NCI-H345 (cell line): ENCODE measurements at places on chromosomes 16 and 17.

DNA sequence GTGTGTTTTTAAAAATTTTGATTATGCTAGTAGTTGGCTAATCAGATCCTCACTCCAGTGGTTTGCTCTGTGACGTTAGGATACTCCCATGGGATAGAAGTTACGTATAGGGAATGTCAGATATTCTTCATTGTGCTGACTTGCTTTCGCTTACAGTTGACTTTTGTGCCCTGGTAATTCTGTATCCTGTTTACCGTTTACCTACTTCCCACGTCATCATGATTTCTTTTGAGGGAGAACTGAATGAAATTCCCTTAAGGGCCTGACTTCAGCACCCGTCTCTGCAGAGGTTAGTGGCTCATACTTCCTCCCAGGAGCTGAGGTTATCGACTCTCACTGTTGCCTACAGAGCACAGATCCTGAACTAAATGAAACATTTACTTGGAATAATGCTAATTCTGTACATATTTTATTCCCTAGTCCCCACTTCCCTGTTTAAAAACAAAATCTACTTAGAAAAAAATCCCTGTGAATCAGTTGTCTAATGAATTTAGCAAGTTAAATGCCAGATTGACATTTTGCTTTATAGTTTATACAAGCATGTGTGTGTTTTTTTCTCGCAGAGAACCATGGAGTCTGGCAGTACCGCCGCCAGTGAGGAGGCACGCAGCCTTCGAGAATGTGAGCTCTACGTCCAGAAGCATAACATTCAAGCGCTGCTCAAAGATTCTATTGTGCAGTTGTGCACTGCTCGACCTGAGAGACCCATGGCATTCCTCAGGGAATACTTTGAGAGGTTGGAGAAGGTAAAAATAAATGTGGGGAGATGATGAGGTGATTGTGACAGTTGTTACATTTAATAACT is 2.8 kb downstream of the PRKAR1A start:
- no peak for DNase-seq

DNA sequence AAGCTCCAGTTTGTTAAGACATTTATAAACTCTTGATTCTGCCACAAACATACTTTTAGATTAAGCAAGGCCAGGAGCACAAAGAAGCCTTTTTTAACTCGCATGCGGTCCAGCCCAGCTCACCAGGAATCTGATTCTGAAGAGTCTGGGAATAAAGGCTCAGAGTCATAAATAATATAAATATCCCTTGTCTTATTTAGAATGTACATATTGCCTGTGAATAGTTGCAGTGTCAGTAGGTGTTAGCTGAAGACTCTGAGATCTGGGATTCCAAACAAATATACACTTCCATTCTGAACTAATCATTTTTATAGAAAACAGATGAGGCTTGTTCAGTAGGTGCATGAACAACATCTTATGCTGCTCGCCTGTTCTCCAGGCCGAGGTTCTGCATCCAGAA is 59.1 kb upstream of the ELAC2 start:
- DNase-seq, result no peak

DNA sequence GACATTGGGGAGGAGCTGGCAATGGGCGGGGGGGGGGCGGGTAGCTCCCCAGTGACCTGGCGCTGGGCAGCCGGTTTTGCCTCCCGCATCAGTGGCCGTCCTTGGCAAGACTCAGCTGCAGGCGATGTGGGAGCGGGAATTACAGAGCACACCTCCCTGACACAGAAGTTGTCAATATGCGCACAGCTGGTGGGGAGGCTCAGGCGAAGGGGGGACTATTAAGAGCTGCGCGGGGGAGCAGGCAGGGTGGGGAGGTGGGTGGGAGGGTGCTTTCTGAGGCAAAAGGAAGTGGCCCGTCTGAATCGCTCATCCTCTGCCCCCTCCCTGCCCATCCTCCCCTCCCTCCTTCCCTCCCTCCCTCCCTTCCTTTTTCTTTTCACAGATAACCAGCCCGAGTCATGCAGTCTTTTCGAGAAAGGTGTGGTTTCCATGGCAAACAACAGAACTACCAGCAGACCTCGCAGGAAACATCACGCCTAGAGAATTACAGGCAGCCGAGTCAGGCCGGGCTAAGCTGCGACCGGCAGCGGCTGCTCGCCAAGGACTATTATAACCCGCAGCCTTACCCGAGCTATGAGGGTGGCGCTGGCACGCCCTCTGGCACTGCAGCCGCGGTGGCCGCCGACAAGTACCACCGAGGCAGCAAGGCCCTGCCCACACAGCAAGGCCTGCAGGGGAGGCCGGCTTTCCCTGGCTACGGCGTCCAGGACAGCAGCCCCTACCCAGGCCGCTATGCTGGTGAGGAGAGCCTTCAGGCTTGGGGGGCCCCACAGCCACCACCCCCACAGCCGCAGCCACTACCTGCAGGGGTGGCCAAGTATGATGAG is 44.0 kb downstream of the SREBF1 start:
- no peak for DNase-seq

GRCh38 chr17:38333635-38334295 is 10.0 kb downstream of the GPR179 start:
- peak; percentile 37 for DNase-seq

DNA sequence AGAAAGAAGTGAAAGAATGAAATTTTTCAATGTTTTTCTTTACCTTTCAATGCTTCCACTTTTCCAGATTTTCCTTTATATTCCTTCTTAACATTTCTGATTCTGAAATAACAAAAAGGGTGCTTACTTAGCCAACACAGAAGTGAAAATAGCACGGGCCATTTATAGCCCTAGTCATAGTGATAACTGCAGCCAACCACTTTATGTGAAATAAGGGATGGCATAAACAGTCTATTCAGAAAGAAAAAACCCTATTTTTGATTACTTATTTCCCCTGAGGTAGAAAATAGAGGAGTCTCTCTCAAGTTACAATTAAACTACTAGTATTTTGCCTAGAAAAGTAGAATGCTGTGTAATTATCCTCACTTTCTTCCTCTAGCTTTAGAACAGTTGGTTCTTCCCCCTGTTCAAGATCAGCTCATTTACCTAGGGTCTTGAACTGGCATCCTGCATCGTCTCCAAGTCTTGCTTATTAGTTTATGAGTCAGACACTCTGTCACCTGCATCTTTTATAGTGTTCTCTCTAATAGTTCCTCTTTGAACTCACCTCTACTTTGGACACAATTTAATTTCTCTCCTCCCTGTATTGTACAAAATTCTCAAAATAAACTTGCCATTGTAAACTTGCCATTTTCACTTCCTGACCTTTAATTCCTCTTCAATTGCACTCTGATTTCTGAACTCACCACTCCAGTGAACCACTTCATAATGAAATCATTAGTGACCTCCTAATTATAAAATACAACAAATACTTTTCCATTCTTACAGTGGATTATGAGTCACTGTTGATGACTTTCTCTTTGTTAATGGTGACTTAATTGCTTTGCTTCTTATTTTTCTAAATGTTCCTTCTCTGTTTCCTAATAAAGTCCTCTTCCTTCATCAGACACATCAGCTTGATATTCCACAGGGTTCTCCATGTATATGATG is 23.6 kb downstream of the ABCA6 start:
- DNase-seq, result no peak

GRCh38 chr16:27109666-27110523 is 43.2 kb downstream of the C16orf82 start:
- peak; percentile 54 for DNase-seq

GRCh38 chr17:3545151-3545550 is 12.5 kb downstream of the TRPV3 start:
- no peak for DNase-seq

DNA sequence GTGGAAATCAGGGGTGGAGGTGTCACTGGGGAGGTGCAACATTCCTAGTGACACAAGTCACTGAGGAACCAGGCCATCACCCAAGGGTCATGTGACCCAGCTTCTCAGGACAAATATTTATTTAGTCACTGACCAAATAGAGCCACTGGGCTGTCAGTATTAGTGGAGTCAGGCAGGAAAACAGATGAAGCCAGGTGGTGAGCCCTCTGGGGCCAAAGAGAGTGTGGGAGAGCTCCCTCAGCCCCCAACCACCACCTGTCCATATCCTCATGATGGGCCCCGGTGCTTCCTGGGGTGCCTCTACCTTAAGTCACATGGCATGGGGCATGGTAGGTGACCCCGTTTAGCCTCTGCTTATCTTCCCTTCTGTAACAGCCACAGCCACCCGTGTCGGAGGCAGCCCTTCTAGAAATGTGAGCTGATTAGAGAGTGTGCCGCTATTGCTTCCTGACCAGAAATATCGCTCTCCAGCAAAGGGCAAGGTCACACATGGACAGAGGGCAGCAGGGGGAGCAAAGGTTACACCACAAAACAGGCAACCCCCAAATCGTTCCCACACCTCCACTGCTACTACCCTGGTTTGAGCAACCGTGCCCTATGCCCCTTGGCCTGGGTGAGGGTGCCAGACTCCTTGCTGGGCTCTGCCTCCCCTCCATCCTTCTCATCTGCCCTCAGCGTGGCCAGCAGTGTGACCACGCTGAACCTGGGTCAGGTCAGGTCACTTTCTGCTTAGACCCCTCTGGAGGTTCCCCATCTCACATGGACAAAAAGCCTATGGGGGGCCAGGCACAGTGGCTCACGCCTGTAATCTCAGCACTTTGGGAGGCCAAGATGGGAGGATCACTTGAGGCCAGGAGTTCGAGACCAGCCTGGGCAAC is 8.6 kb upstream of the AKTIP start:
- no peak for DNase-seq

GRCh38 chr16:77459534-77460254 is 24.9 kb upstream of the ADAMTS18 start:
- DNase-seq, result no peak

DNA sequence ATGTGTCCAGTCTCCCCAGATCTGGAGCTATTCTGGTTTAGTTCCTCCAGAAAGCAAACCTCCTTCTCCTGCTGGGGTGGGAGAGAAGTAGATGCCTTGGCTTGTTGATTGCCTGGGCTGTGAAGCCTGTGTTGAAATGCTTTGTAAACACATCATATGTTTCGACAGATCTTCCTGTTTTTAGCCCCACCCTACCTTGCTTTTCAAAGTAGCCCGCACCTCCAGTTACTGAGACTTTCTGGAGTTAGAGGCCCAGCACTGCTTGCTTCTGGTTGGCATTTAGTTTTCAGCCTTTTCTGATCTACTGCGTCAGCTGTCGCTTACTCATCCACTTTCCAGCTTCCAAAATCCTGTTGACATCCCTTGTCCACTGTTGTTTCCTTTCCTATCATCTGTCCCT is 17.9 kb upstream of the NDEL1 start:
- DNase-seq, result no peak

DNA sequence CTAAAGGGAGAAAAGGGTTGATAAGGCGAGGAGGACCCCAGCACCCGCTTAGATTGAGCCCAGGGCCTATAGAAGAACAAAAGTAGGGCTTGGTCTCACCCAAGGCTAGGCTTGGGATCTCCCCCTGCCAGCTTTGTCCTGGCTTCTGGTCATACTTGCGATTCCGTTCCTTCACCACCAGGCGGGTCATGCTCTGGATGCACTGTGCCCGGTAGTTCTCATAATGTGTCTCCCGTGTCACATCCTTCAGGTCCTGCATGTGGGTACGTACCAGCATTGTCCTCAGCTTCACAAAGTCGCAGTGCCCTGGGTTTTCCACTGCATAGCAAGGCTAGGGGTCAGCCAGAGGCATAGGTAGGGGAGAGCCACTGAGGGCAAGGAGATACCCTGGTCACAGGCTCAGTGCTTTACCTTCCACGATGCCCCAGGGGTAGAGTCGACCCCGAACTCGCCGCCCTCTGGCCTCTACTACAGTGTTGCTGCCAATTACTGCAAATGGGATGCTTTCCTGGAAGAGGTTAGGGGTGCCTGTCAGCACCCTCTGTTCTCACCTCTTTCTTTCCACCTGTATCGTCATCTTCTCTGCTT is 6.5 kb upstream of the MTMR4 start:
- no peak for DNase-seq

DNA sequence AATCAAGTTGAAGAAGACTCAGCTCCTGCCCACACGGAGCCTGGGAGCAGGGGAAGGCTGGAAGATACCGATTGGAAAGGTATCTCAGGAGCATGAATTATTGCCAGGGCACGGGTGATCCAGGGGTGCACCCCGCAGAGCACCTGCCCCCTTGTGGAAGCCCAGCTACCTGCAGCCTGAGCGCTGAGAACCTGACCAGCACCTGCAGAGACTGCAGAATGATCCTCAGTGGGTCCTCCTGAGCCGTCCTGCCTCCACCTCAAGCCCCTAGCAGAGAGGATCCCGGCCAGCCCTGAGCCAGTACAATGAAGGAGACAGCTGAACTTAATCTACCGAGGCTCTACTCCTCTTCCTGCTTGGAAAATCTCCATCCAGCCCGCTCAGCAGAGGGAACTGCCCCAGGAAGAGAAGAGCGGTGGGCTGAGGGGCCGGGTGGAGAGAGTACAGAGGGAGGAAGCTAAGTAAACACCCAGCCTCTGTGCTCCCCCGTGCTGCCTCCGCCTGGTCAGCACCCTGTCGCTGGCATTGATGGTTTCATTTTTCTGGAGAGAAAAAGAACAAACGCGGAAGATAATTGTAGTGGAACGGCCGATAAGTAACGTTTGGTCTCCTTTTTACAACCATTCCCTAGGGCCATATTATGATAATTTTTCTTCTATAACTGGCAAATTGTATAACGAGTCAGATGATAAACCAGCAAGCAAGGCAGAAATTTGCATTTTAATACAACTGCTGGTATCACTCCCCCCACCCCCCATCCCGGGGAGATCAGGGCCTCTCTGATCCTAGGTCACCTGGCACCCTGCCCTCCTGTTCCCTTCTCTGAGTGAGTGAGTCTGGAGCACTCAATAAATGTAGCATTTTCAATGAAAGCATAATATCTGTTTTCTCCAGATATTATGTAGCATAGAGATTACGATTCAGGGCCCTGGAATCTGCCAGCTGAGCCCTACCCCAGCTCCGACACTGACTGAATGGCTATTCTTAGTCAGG is 204.5 kb upstream of the RPL38 start:
- peak; percentile 68 for DNase-seq

DNA sequence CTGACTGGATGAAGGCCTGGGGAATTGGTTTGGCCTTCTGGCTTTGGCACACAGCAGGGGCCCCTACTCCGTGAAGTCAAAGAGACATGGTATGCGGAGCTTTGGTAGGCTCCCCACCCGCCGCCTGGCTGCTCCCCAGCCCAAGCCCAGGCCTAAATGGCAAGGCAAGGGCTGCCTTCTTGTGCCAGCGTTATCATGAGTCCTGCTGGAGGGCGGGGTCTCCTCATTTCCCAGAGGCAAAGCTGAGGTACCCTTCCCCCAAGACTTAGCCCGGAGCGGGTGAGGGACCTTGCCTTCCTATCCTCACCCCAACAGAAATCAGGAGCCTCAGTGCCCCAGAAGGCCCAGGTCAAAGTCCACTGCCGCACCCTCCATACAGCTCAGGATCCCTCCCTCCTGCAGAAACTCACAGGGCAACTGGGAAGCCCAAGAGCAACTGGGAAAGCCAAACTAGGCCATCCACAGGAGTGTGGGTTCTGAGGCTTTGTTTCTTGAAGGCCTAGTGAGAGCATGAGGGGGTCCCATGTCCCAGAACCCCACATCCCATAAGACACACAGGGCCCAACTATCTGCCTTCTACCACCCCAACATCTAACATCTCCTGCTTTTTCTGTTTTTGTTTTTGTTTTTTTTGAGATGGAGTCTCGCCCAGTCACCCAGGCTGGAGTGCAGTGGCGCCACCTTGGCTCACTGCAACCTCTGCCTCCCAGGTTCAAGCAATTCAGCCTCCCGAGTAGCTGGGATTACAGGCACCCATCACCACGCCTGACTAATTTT is 9.3 kb downstream of the PGAP3 start:
- no peak for DNase-seq

GRCh38 chr17:37188157-37188556 is 187.6 kb upstream of the C17orf78 start:
- no peak for DNase-seq
